Skeletal muscle cell (primary cell): ENCODE measurements at places on chromosomes 3 and 15.

- no peak for DNase-seq
Observed at GRCh38 chr3:30508339-30508738, 98.1 kb upstream of the TGFBR2 start.

- no peak for DNase-seq
Observed at GRCh38 chr3:38630606-38631005, 18.9 kb downstream of the SCN5A start.

DNA sequence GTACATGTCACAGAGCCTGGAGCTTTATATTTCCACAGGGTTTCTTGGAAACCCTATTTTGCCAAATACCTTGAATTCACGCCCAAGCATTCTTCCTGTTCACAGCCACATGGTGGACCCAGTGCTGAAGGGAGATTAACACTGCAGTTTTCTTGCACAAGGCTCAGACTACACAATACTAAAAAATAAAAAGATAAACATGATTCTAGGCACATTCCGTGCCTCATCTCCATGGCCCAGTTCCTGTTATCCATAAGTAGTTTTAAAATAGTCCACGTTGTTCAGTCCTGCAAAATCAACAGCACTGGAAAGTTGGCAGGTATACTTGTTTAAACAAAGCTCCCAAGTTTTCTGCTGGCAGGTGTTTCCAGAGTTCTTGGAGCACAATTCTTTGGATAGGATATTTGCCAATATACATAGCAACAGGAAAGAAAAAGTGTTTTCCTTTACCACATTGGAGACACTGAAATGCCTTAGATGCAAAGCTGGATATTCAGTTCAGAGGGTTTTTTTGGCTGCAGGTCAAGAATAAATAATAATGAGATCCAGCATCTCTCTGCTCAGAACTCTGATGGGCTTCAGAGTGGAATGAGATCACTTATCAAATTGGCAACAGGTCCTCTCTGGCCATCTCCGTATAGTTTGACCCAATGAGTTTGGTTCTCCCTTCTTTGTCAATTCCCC lies 88.1 kb upstream of the TGFBR2 start:
- DNase-seq, result no peak

DNA sequence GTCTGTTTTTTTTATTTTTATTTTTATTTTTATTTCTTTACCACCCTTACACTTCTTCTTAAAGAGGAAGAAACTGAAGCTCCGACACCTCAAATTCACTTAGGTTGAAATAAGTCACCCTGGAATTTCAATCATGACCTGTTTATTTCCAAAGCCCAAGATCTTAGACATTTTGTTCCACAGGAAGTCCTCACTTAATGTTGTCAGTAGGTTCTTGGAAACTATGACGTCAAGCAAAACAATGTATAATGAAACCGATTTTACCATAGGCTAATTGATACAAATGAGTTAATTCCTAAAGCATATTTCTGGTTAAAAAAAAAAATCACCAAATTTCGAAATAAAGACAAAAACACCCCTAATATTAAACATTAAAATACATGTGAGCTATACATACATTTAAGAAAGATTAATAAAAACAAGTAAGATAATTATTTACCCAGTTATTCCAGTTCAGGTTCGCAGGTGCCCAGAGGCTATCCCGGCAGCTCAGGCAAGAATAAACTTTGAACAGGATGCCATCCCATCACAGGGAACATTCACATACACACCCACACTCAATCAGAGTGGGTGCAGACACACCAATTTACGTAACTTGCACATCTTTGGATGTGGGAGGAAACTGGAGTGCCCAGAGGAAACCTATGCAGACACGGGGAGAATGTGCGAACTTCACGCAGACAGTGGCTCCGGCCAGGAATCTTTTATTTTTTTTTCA lies 391.0 kb downstream of the RAP2B start:
- DNase-seq, result no peak

DNA sequence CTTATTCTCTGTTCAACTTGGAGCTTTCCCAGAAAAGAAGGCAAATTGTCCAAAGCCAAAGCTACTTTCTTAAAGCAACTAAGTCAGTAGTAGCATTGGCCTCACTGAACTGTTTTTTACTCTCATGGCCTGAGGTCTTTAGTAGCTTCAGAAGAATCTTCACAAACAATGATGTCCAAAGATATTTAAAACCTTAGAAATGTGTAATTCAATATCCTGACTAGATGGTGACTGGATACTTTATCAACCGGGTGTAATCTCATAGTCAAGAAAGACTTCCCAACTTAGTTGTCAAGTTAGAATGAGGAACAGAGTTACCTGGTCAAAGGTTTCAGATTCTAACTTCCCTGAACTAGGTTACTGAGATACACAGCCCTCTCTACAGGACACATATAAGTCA lies 226.3 kb upstream of the ARHGEF26 start:
- DNase-seq, result no peak

GRCh38 chr15:51759557-51760070 lies 8.2 kb downstream of the TMOD2 start:
- peak; percentile 96 for DNase-seq

GRCh38 chr15:99582508-99582960 lies 16.8 kb downstream of the MEF2A start:
- no peak for DNase-seq

GRCh38 chr15:41493902-41494189 lies 172 bp downstream of the ITPKA start:
- DNase-seq, result no peak

DNA sequence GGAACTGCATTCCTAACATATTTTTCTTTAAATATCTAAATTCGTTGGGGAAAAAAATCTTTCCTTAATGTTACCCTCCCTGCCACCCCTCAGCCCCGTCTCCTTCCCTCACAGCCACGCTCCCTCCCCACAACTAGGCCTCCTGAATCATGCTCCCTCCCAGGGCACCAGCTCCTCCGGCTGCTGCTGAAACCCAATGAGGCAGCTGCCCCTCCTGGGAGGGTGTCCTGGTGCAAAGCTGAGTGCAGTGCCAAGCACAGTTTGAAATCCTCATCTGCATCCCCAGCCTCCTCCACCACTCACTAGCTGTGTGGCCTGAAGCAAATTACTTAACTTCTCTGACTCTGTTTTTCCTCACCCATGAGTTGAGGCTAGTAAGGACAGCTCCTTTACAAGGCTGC lies 2.7 kb upstream of the NR2E3 start:
- DNase-seq, result no peak

DNA sequence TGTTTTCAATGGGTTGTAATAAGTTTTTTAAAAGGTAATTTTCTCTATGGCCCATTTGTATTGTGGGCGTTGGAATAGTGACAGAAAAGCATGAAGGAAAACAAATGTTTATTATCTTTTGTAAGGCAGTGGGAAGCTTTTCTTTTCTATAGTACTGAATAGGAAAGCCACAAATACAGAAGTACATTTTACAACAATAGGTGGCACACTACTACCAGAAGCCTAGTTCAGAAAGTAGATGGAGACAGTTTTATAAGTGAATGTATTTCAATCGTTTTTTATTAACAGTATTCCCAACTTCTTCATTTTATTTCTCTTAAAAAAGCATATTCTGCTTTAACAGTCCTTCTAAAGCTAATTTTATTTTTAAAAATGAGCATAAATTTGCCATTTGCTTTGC lies 296.7 kb downstream of the PTPRG start:
- no peak for DNase-seq

GRCh38 chr3:167776066-167776685 lies 40.7 kb downstream of the SERPINI1 start:
- DNase-seq, result no peak
